Activated T-helper 17 cell treated with anti-CD3 and anti-CD28 coated beads, Interleukin-2, amount 50 U/mL, for 72 hours (primary cell): ENCODE measurements at places on chromosomes 16 and 17.

- ATAC-seq = no peak
Observed at GRCh38 chr16:52874042-52874441, 178.7 kb downstream of the CHD9NB start.

- no peak for ATAC-seq
Observed at GRCh38 chr17:72684405-72685020, 408.0 kb downstream of the SLC39A11 start.

GRCh38 chr16:24921229-24921628, 75.5 kb downstream of the SLC5A11 start:
- ATAC-seq = no peak

DNA sequence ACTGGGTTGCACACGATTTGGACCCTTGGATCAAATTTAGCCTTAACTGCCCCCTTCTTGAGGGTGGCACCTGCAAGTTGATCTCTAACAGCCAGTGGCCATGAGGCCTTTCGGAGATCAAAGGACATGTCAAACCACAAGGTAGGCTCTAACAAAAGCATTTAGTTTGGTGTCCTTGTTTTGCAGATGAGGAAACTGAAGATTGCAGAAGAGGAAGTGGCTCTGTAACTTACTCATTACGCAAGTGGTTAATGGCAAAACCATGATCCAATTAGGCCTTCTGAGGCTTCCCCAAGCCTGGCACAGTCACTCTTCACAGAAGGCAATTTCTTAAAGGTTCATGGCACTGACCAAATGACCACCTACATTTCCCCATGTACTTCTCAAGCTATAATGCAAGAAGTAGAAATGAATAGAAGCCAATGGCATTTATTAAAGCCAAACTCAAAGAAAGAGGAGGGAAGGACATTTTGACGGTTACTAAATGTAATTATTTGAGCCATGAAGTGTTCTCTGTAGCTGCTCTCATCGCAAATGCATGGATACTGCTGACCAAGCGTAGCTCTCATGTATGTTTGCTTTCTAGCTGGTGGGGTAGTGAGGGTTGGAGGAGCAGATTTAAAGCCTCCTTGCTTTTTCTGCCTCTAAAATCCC, 32.8 kb upstream of the ABCC12 start:
- peak; percentile 56 for ATAC-seq

GRCh38 chr17:43614561-43614960, 47.2 kb downstream of the MEOX1 start:
- ATAC-seq = no peak

DNA sequence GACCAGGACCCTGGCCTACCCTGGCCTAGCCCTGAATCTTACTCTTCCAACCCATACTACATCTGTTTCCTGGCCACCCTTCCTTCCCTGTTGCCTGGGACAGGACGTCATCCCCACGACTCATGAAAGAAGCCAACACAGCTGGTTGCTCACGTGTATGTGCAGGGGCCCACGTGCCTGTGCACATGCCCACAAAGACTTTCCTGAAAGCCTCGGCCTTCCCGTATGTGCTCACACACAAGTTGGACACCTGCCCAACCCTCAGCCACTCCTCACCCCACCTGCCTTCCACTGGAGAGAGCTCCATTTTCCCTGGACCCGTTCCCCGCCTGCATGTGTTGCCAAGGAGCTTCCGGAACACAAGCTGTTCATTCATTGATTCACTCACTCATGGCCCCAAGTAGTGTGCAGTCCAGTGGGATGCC, 7.0 kb downstream of the PLXDC1 start:
- no peak for ATAC-seq

- ATAC-seq = peak; percentile 35
Observed at GRCh38 chr17:47423406-47424295, 99.9 kb downstream of the EFCAB13 start.

DNA sequence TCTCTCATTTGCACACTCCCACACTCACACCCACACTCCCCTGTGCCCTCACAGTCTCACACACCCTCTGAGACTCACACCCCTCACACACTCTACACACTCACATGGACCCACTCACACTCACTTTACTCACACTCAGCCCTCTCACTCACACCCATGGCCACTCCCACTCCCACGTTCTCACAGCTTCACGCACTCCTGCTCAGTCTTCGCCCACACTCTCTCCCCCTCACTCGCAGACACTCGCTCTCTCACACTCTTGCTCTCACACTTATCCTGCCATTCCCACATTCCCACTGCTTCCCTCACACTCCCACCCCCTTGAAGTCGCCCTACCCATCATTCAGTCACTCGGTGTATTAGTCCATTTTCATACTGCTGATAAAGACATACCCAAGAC, 47.9 kb downstream of the CCDC182 start:
- no peak for ATAC-seq

DNA sequence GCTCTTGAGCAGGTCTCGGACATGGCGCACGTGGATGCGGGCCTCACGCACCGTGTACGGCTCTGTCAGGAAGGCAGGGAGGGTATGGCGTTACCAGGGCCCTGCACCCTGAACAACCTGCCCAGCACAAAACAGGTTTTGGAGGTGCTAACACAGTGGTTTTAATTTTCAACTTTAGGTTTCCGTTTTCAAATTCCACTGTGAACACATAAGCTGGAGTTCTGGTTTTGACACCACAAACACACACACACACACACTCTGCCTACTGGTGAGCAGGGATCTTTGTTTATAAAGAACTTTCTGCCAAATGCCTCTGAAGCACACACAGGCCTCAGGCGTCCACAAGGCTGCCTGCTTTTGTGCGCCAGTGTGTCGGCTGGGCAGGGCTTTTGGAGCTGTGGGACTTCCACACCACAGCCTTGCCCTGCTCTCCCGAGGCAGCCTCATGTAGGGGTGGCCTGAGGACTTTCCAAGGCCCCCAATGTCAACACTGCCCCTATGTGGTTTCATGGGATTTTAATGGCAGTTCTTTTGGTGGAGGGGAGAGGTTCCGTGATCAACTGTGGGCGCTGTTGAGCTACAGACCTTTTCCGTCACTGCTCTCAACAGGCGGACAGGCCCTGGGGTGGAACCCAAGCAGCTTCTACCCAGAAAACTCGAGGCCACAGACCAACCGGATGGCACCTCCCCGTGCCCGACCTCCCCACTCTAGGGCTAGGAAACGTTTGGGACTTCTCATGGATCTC, 9.4 kb downstream of the CLUH start:
- no peak for ATAC-seq

DNA sequence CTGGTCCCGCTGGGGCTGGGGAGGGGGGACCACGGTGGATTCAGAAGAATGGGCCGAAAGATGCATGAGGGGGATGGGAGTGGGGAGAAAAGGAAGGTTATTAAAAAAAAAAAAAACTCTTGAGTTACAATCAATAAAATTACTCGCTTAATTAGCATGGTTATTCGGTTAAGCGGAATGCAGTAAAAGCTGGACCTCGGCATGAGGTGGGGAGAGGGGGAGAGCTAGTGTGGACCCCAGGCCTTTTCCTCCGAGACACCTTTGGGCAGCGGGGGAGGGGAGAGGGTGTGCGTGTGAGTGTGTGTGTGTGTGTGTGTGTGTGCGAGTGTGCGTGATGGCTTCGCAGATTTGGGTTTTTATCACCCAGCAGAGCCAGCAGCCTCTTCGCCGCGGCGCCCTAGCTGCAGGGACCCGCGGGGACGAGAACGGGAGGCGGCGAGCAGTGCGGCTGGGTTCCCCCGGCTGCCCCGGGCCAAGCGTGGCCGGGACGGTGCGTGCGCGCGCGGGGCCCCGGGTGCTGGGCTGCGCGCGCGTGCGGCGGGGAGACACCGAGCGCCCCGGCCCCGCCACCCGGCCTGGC, 3.7 kb downstream of the BAHCC1 start:
- no peak for ATAC-seq

- no peak for ATAC-seq
Observed at GRCh38 chr17:42456223-42457106, 2.2 kb upstream of the ATP6V0A1 start.

DNA sequence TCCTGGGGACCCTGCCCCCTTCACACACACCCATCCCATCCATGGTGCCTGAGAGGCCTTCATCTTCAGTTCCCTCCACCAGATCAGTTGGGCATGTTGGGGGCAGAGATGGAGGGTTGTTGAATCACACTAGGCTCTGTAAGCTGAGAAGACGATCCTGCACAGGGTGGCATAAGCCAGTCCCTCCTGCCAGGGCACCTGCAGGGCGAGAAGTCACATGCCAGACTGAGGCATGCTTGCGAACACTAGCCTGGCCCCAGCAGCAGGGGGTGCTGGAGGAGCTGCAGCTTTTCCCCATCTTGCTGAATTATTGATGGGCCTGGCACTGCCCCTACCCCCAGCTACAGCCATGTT, 6.1 kb upstream of the TBX2 start:
- ATAC-seq = no peak

DNA sequence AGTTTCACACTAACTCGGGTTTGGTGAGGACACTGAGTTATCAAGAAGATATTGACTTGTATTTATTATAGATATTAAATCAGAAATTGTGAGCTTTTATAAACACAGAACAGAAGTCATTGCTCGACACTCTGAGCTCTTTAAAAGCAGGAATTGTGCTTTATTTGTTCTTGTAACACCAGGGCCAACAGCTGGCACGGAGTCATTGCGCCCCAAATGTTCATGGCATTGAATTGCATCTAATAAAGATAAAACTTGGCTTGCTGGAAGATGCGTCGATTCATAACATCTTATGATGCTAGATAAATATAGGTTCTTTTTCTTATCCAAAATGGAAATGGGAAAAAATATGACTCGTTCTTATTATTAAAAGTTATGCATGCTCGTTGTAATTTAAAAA, 11.8 kb upstream of the MLYCD start:
- no peak for ATAC-seq

- no peak for ATAC-seq
Observed at GRCh38 chr16:22948058-22948602, 134.2 kb downstream of the HS3ST2 start.

DNA sequence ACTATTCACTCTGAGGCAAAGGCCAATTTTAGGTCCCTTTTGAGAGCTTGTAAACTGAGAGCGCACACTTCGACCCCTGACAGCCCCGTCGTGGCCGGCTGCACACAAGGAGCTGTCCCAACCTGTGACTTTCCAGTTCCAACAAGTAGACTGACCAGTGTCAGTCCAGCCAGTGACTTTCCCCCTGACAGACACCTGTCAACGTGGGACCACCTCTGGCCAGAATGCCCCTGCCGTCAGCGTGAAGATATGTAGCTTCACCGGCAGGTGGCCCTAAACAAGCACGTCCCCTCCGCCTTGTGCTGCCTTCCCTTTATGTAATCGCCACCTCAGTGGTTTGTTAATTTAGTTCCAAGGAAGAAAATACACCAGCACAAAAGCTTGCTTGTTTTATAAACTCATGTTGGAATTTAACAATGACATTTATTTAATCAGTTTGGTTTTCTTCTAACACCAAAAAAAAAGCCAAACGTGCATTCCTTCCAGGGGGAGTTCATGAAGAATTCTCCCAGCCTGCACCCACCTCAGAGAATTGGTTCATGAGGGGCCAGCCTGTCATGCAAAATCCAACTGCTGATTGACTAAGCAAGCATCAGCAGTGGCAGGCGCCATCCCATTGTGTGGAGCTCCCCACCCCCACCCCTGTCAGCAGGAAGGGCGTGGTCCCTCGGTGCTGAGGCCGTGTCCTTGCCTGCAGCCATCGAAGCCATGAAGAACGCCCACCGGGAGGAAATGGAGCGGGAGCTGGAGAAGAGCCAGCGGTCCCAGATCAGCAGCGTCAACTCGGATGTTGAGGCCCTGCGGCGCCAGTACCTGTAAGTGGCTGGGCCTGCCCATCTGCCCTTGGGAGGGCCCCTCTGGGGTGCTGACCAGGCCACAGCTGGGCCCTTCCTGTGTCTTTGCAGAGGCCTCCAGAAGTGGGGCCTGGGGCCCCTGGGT, 33.9 kb downstream of the PLD6 start:
- ATAC-seq = no peak

- ATAC-seq = peak; percentile 85
Observed at GRCh38 chr17:28871056-28871579, 16.3 kb downstream of the ERAL1 start.

- ATAC-seq = no peak
Observed at GRCh38 chr17:17497845-17498520, 1.8 kb upstream of the RASD1 start.

GRCh38 chr16:68267612-68268405, 3.5 kb downstream of the SLC7A6 start:
- no peak for ATAC-seq

GRCh38 chr17:74525781-74526288, 5.4 kb downstream of the CD300LB start:
- no peak for ATAC-seq

GRCh38 chr16:56615353-56615752, 7.0 kb downstream of the MT2A start:
- ATAC-seq = no peak

DNA sequence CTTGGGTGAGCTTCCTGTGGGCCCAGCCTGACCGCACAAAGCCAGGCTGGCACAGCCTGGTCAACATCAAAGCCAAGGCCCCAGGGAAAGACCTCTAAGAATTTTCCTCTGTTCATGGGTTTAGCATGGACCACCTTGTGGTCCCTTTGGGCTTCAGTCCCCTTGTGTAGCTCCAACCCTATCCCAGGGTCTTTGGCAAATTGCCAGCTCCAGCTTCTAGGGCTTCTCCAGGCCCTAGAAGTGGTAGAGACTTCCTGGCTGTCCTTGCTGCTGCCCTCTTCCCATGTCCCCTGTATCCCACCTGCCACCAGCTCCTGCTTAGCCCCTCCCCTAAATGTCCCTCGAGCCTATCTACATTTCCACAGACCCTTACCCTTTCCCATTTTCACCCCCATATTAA, 9.7 kb upstream of the ITGA3 start:
- no peak for ATAC-seq

DNA sequence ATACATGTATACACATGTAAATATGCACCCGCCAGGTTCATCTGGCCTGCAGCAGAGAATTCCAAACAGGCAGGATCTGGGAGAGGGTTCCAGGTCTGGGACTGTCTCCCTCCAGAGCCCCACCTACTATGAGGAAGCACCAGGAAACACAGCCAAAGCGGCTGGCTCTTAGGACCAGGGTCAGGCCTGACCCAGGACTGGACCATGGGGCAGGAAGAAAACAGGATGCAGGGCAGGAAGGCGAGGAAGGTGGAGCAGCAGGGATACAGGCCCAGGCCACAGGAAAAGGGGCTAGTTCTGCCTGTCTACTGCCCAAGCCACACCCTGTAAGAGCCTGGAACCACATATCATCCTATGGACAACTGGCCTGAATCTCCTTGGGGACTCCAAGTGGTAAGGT, 2.2 kb downstream of the HID1 start:
- no peak for ATAC-seq

DNA sequence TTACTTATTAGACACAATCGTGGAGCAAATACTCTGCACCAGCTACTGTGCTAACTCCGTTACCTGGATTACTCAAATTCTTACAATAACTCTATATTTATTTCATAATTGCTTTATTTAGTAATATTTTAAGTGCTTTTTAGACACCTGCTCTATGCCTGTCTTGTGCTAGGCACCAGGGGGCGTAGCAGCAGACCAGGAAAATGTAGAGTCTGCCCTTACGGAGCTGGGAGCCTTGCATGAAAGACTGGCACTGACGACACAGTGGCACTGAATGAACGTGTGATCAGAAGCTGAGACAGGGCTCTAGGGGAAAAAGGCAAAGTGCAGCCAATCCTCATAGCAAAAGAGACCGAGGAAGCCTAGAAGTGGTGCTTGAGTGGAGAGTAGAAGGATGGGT, 486.5 kb downstream of the CDH13 start:
- ATAC-seq = peak; percentile 47
